ENCODE measurements at places on chromosomes 3 and 15. TPM values are rescaled to one million over a fixed set of nuclear protein-coding genes. Genes with fewer than 3 reads are reported as not detected.

GRCh38 chr15:71713191-71713809 is 97.1 kb upstream of the NR2E3 start:
- no peaks in the 10 kb centered on the region for H3K4me1 ChIP-seq
- no peak overlapping the region for H3K27ac ChIP-seq
- no peaks in the 10 kb centered on the region for H3K36me3 ChIP-seq

DNA sequence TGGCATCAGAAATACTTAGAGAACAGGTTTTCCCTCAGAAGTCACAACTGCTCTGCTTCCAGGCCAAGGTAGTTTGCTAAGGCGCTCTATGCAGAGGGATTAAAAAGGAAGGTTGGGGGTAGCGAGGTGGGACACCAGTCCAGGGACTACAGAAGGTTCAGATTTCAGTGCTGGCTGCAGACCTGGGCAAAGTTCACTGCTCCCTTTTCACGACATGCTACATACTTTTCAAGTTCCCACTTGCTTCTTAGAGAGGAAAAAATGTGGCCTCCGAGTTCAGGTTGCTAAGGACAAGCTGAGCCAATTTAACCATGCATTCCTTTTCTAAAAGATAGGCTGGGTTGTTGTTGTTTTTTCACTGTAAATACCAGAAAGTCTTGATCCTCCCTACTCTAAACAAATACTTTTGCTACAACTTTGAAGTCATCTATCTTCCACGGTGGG is 158.6 kb upstream of the NR2F2 start:
- peak; percentile 35 for DNase-seq
- H3K27ac ChIP-seq: no peak overlapping the region
- H3K36me3 ChIP-seq: no peaks in the 10 kb centered on the region
- H3K4me3 ChIP-seq: no peak overlapping the region
- no peaks in the 10 kb centered on the region for H3K27me3 ChIP-seq

- H3K36me3 ChIP-seq: no peaks in the 10 kb centered on the region
- H3K4me3 ChIP-seq: no peak overlapping the region
- H3K4me1 ChIP-seq: peaks cover 8% of the 10 kb centered on the region
- DNase-seq: peak; percentile 19
- no peaks in the 10 kb centered on the region for H3K27me3 ChIP-seq
These were observed 29.0 kb upstream of the FURIN start for GRCh38 chr15:90839187-90840071.

DNA sequence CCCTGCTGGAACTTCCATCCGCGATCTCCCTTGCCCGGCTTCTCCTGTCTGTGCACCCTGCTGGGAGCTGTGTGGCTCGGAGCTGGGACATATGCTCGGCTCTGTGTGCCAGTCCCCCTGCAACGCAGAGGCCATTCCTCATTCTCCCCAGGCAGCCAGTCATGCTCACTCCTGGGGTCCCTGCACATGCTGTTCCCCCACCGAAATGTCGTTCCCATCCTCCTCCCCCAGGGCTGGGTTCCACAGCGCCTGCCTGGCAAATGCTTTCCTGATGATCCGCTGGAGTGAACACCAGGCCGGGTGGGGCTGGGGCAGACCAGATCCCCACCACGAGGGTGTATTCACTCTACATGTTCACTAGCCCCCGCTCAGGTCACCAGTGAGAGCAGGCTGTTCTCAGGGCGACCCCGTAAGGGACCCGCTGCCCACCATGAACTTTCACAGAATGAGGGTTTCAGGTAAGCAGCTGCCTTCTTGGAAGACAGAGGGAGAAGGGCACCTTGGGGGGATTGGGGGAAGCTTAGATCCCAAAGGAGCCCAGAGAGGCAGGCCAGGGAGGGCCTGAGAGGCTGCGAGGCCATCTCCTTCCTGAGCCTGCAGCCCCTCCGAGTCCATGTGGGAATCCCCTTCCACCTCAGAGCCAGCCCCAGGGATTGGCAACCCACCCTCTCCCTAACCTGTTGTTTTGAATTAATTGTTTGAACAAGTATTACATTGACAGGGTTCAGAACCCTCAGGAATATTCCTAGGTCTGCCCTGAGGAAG is 88.7 kb upstream of the IQSEC1 start:
- H3K27me3 ChIP-seq: no peaks in the 10 kb centered on the region
- no peak overlapping the region for H3K27ac ChIP-seq
- no peaks in the 10 kb centered on the region for H3K36me3 ChIP-seq
- no peak overlapping the region for H3K4me3 ChIP-seq
- H3K4me1 ChIP-seq: no peaks in the 10 kb centered on the region

GRCh38 chr3:154872074-154872473 is 208.0 kb upstream of the MME start:
- H3K27ac ChIP-seq: no peak overlapping the region
- H3K27me3 ChIP-seq: no peaks in the 10 kb centered on the region
- H3K36me3 ChIP-seq: no peaks in the 10 kb centered on the region
- no peak overlapping the region for H3K4me3 ChIP-seq

- no peaks in the 10 kb centered on the region for H3K27me3 ChIP-seq
- H3K4me3 ChIP-seq: no peak overlapping the region
- peaks cover 37% of the 10 kb centered on the region for H3K4me1 ChIP-seq
- H3K27ac ChIP-seq: no peak overlapping the region
- DNase-seq: peak; percentile 95
- no peaks in the 10 kb centered on the region for H3K36me3 ChIP-seq
These were observed 889.8 kb upstream of the NR2F2 start for GRCh38 chr15:95440712-95441111.

DNA sequence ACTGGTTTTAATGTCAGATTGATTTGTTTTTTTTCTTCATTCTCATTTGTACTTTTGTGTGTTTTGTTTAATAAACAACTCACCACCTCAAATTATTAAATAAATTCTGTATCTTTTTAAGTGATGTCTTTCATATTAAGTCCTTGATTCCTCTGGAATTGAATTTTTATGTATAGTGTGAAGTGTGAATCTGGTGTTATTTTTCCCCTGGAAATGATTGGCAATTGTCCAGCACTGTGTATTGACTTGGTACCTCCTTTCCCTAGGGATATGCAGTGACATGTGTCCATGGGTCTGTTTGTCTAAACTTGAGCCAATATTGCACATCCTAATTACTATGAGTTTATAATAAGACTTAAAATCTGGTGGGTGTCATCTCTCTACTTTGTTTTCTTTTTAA is 2.1 kb downstream of the RNU5B-1 start:
- peaks cover 17% of the 10 kb centered on the region for H3K4me1 ChIP-seq
- no peak for DNase-seq
- no peak overlapping the region for H3K27ac ChIP-seq
- H3K36me3 ChIP-seq: no peaks in the 10 kb centered on the region

DNA sequence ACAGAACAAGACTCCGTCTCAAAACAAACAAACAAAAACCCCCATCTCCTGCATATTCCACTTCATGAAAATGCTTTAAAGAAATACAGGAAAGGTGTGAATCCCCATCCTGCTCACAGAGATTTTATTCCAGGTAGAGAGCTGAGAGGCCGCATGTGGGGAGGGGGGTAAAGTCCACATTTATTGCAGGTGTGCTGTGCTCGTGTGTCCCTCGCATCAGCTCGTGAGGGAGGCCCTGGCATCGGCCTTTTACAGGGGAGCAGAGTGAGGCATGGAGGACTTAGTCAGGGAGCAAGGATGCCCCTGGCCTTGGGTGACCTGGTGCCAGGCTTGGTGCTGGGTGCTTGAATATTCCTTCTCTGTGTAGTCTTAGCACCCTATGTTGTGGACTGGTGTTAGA is 413.5 kb upstream of the C2CD4B start:
- no peak overlapping the region for H3K4me3 ChIP-seq
- no peaks in the 10 kb centered on the region for H3K36me3 ChIP-seq
- H3K27me3 ChIP-seq: no peaks in the 10 kb centered on the region
- H3K4me1 ChIP-seq: no peaks in the 10 kb centered on the region
- no peak for DNase-seq
- H3K27ac ChIP-seq: no peak overlapping the region

GRCh38 chr3:195813916-195814640 is 2.3 kb upstream of the MUC4 start:
- H3K27me3 ChIP-seq: no peaks in the 10 kb centered on the region
- H3K4me3 ChIP-seq: no peak overlapping the region
- H3K36me3 ChIP-seq: no peaks in the 10 kb centered on the region
- no peak overlapping the region for H3K27ac ChIP-seq

GRCh38 chr15:39427705-39428104 is 153.2 kb upstream of the THBS1 start:
- no peaks in the 10 kb centered on the region for H3K36me3 ChIP-seq
- peaks cover 25% of the 10 kb centered on the region for H3K4me1 ChIP-seq
- no peak overlapping the region for H3K4me3 ChIP-seq
- H3K27me3 ChIP-seq: no peaks in the 10 kb centered on the region

- no peak for DNase-seq
- no peak overlapping the region for H3K4me3 ChIP-seq
- H3K27me3 ChIP-seq: no peaks in the 10 kb centered on the region
- peaks cover 11% of the 10 kb centered on the region for H3K4me1 ChIP-seq
- H3K27ac ChIP-seq: no peak overlapping the region
- H3K36me3 ChIP-seq: no peaks in the 10 kb centered on the region
These were observed 4.8 kb upstream of the PHGR1 start for GRCh38 chr15:40345867-40346578.

- DNase-seq: no peak
- H3K27ac ChIP-seq: no peak overlapping the region
- no peaks in the 10 kb centered on the region for H3K27me3 ChIP-seq
- no peaks in the 10 kb centered on the region for H3K4me1 ChIP-seq
These were observed 33.2 kb upstream of the ZNF710 start for GRCh38 chr15:89967881-89968280.

- no peak overlapping the region for H3K4me3 ChIP-seq
- no peaks in the 10 kb centered on the region for H3K4me1 ChIP-seq
- H3K36me3 ChIP-seq: no peaks in the 10 kb centered on the region
- no peak overlapping the region for H3K27ac ChIP-seq
- no peak for DNase-seq
These were observed 406.7 kb upstream of the NR2F2 start for GRCh38 chr15:95923792-95924191.

GRCh38 chr3:10356461-10356981 is 35.6 kb upstream of the SEC13 start:
- peaks cover 3% of the 10 kb centered on the region for H3K27me3 ChIP-seq
- H3K4me1 ChIP-seq: no peaks in the 10 kb centered on the region
- no peak for DNase-seq
- H3K36me3 ChIP-seq: no peaks in the 10 kb centered on the region
- no peak overlapping the region for H3K4me3 ChIP-seq
- H3K27ac ChIP-seq: no peak overlapping the region

GRCh38 chr3:90132197-90132596 is 1024.8 kb downstream of the EPHA3 start:
- no peak for DNase-seq
- H3K4me3 ChIP-seq: no peak overlapping the region
- H3K27me3 ChIP-seq: no peaks in the 10 kb centered on the region
- H3K36me3 ChIP-seq: no peaks in the 10 kb centered on the region
- no peak overlapping the region for H3K27ac ChIP-seq

DNA sequence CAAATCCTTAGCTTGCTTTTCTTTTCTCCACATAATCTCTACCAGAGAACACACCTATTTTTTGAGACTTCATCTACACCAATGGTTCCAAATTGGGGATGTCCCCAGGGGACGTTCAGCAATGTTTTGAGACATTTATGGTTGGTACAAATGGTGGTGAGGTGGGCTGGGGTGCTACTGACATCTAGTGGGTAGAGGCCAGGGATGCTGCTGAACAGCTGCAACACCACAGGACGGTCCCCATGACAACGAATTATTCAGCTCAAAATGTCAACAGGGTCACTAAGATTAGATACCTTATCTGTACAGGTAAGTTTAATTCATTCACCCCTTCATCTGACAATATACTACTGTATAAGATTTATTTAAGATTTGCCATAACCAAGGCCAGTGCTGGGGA is 14.4 kb downstream of the GK5 start:
- no peak overlapping the region for H3K27ac ChIP-seq
- peaks cover 5% of the 10 kb centered on the region for H3K4me1 ChIP-seq
- H3K4me3 ChIP-seq: no peak overlapping the region
- peaks cover 9% of the 10 kb centered on the region for H3K36me3 ChIP-seq
- no peaks in the 10 kb centered on the region for H3K27me3 ChIP-seq

DNA sequence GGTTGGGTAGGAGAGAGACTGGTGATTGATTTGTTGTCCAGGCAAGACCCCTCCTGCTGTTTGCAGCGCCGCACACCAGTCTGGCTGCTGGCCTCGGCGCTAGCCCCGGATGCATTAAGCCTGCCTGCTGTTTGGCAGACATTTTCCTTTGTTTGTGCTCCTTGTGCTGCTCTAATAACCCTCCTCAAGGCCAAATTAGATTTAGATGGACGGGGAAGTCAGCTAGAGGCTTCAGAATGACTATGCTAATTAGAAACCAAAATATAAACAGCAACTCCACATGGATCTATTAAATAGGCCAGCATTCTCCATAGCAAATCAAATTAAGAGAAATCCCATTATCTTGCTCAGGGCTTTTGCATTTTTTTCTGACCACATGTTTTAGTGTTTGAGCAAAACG is 445.2 kb downstream of the SQOR start:
- no peak overlapping the region for H3K4me3 ChIP-seq
- DNase-seq: peak; percentile 95

- H3K4me1 ChIP-seq: no peaks in the 10 kb centered on the region
- H3K27me3 ChIP-seq: no peaks in the 10 kb centered on the region
- H3K27ac ChIP-seq: no peak overlapping the region
- H3K4me3 ChIP-seq: no peak overlapping the region
- no peaks in the 10 kb centered on the region for H3K36me3 ChIP-seq
These were observed 7.3 kb upstream of the LEKR1 start for GRCh38 chr3:156818890-156819289.

PP2D1 gene
- not detected for total RNA-seq

LRRN1 gene
- 2.2 TPM for total RNA-seq

KCNMB3 gene
- total RNA-seq: 5.5 TPM

CFAP91 gene
- total RNA-seq: 18.7 TPM

FBXL2 gene
- 28.7 TPM for total RNA-seq

TSEN2 gene
- 16.2 TPM for total RNA-seq

All from lung (tissue), 17 donors.